AG10803 (cell line): ENCODE measurements at places on chromosomes 1 and 21.
A peak's percentile ranks its signal among the peaks of the same experiment; 100 is the strongest.

- no peak for DNase-seq
Measured at GRCh38 chr1:181704546-181704945, 221.2 kb downstream of the CACNA1E start.

DNA sequence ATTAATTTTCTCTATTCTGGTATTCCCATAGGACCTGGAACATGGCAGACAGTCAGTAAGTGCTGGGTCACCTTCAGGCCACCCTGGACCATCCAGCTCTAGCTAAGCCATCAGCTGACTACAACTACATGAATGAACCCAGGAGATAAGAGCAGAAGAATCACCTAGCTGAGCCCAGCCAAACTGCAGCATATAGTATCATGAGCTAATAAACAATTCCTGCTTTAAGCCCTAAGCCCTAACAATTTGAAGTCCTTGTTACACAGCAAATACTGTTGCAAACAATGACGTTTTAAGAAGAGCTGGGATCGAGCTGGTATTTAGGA, 14.2 kb upstream of the CITED4 start:
- no peak for DNase-seq

DNA sequence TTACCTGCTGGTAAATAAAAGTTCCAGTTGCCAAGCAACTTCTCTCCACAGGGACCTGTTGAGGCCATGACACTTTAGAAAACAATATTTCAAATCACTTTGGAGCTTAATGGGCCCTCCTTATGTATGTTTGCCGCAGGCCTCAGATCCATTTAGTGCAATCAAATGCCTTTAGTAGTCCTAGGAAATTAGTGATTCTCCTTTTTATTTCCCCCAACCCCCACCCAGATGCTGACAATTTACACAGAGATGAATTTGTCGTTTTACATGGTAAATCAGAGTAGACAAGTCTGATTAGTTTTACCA, 83.6 kb downstream of the CLIC4 start:
- DNase-seq = no peak

GRCh38 chr1:214067853-214068703, 80.3 kb downstream of the PROX1 start:
- DNase-seq = no peak

GRCh38 chr1:243348331-243348730, 92.5 kb downstream of the SDCCAG8 start:
- DNase-seq = no peak

DNA sequence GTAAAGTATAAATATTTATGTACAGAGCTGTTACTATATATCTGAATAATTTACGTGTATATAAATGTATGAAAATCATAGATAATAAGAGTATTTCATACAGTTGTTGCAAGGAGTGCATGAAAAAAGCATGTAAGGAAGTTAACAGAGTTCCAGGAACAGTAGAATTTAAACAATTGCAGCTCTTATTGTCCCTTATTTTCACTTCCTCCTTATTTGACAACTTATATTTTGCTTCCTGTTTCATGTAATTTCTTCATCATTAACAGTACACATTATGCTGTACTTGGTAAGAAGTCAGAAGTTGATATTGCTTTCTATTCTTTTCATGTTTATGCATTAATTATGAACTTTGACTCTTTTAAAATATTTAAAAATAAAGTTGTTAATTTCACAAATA, 681.5 kb downstream of the LRRIQ3 start:
- no peak for DNase-seq

- peak; percentile 49 for DNase-seq
Measured at GRCh38 chr1:99181892-99182291, 82.4 kb upstream of the PLPPR4 start.

DNA sequence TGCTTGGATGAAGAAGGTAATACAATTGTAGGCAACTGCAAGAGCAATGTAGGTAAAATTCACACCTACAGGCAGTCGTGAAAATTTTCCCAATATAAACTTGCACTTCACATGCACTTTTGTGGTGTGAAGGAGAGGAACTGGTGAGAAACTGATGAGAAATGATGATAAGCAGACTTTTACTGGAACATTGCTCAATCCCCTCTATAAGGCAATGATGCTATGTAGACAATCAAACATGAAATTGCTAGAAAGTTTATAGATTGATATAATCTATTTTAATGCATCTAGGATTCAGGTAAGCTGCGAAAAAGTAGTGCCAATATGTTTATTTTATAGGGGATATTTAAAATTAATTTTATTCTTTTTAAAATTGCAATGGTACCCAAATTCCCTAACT, 802.2 kb downstream of the KCNT2 start:
- no peak for DNase-seq

DNA sequence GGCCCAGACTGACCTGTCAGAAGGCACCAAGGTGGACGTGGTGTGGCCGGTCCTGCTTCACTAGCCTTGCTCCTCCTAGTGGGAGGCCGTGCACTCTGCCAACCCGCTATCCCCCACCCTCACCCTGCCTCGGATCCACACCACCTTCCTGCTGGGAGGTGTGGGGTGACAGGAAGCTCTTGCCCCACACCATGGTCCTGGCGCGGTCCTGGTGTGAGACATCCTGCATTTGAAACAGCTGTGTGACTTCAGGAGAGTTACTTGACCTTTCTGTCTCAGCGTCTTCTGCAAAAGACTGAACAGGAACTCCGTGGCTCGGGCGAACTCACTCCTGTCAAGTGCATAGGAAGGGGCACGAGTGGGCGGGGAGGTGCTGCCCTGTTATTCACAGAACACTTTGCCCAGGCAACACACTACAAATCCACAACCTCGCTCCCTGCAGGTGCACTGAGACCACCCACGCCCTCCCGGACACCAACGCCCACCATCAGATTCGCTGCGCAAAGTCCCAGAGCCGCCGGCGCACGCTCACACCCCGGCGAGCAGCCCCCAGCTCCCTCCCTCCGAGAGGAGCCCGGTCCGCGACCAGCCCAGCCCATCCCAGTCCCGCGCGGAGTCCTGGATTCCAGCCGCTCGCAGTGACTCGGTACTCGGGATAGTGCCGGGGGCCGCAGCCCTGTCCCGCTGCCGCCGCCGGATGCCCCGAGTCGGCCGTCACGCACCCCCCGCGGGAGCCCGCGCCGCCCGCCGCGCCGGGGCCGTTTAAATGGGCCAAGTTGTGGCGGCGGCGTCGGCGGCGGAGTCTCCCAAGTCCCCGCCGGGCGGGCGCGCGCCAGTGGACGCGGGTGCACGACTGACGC, at the start of gene SAMD11:
Gene SAMD11 (plus strand): TSS at position 793 of the 860 bp plus-strand sequence. CDS start 509 bp downstream, outside the sequence.
- peak; percentile 89 for DNase-seq

- peak; percentile 88 for DNase-seq
Measured at GRCh38 chr1:214993419-214993818, 89.1 kb upstream of the KCNK2 start.

DNA sequence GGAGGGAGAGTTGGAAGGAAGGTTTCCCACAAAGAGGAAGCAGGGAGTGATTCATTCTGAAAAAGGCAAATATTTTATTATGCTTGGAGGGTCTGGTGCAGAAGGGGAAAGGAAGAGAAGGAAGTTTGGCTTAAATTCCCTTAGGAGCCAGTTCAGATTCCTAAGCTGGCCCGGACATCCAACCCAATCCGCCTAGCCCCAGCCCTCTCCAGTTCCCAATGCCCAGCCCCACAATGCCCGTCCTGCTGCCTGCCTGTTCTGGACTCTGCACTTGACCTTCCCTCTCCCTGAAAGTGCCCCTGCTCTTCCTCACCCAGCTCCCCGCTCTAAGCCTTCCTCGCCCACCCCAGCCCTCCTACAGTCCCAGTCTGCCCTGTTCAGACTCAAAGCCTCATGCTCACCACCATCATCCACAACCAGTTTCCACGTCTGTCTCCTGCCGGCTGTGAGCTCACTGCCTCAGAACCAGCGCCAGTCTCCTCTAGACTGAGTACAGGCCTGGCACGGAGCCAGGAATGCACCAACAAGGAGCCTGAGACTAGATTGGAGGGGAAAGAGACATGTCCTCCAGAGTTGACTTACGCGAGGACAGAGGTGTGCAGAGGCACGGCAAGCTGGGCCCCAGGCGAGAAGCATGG, 18.9 kb downstream of the CAPN2 start:
- peak; percentile 67 for DNase-seq

DNA sequence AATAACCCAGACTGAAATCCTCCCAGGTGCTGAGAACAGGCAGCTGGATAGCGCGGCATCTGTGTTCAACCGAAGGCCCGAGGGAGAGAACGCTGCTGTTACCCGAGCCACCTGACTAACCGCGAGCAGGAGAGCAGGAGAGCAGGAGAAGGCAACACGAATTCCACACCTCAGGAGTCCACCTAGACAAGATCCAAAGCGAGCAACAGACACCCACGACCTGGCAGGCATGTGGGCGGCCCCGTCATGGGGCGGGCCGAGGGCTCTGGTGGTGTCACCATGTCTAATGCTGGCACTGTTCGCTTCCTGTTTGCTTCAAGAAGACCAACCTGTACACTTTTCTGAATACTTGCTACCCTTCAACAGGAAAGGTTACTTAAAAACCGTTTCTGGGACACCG, 20.9 kb upstream of the SPATC1L start:
- no peak for DNase-seq

DNA sequence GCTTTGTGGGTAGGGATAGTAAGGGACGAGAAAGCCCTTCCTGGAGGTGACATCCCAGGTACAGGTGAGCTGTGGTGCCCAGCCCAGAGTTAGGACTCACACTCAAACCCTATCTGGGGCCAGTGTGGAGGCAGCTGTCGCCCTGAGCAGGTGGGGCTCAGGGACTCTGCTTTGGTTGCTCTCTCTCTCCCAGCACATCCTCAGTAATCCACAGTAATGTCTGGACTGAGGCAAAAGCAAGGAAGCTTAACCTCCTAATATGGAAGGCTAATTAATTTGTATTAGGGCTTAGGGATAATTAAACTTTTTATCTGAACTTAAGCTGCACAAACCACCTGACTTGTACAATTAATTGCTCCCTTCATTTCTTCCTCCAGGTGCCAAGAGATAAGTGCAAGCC, 38.2 kb downstream of the DDX20 start:
- DNase-seq = no peak

GRCh38 chr1:245067257-245067656, 87.5 kb upstream of the KIF26B start:
- no peak for DNase-seq

GRCh38 chr1:79215311-79215710, 208.8 kb upstream of the ADGRL4 start:
- DNase-seq = no peak

DNA sequence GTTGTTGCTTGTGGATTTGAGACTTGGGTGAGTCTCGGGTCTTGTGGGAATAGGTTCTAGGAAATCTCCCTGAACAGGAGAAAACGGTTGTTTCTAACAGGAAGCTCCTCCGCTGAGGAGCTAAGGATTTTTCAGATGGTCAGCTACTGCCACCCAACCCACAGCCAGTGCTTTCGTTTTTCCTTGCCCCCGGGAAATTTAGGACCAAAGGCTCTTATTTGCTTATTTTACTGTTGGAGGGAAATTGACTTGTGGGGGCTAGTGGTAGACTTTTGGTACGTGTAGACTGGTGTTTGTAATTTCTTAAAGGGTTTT, 792 bp downstream of the SNX7 start:
- DNase-seq = no peak

GRCh38 chr1:59242370-59242769, 54.5 kb upstream of the FGGY start:
- no peak for DNase-seq

DNA sequence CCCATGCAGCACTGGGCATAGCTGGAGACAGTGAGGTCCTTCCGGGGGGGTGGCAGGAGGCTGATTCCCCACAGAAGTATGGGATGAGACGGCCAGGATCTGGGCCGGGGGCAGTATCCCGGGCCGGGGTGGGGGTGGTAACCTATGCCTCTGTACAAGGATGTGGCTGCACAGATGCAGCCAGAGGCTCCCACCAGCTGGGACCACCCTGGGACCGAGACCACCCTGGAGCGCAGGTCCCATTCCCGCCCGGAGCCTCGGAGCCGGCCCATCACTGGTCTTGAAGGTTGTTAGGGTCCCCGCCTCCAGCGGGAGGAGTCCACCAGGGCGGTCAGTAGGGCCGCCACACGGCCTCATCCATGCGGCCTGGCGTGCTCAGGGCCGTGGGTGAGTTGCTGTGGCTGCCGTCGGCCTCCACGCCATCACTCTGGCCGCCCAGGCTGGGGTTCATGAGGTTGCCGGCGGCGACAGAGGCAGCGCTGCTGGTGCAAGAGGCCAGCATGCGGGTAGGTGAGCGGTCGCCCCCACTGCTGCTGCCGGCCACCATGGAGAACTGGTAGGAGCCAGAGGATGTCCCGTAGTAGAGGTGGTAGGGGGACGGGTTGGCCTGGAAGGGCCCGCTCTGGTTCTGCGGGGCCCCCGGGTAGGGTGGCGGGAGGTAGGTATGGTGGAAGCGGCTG, 28.1 kb downstream of the RUNX3 start:
- DNase-seq = no peak

- DNase-seq = no peak
Measured at GRCh38 chr1:174469687-174470086, 21.9 kb downstream of the GPR52 start.

- DNase-seq = peak; percentile 94
Measured at GRCh38 chr1:58592522-58593134, 15.6 kb upstream of the TACSTD2 start.

- no peak for DNase-seq
Measured at GRCh38 chr1:47996406-47997226, 569 bp downstream of the TRABD2B start.

DNA sequence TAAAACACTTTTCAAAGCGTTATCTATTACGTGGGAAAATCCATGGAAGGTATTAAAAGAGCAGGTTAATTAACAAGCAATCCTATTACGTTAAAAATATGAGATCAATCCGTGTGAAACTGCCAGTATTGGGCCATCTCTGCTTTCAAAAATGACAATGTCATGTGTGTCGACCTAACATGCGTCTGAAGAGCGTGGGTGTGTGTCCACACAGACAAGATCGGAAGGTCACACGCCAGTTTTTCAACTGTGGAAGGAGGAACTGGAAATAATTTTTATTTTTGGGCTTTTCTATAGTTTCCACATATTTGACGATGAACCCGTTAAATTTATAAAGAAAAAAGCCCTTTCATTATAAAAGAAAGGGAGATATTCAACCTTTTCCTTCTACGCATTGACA, 17.6 kb upstream of the ALDH4A1 start:
- DNase-seq = no peak

DNA sequence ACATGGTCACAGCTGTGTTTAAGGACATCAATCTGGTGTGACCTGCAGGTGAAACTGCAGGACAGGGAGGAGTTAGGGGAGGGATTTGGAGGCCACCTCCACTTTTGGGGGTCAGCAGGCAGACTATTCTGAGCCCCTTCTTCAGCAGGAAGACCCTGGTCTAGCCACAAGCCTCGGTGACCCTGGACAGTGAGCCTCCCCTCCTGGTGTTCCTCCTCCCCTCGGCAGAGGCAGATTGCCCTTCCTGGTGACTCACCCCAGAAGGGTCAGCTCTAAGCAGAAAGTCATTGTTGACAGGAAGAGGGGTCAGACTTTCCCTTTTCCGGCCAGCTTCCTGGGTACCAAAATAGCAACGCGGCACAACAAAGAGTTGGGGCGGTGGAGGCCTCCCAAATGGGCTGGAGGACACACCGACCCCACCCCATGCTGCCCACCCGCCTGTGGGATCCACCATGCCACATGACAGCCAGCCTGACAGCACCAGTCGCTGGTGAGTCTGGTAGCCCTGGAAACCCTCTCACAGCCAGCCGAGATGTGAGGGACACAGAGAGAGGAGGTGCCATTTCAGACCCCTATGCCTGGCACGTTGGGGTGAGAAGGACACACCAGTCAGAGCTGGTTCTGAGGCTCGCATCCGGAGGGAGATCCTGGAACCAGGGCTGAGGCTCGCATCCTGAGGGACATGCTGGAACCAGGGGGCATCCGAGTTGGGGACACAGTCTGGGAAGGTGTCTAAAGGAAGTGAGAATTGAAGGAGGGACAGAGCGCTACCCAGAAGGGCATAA, 14.7 kb upstream of the CSF1 start:
- no peak for DNase-seq

GRCh38 chr21:44643741-44644310, 2.4 kb upstream of the KRTAP10-11 start:
- DNase-seq = no peak
